ENCODE measurements at places on chromosomes 3 and 15. TPM values are rescaled to one million over a fixed set of nuclear protein-coding genes. Genes with fewer than 3 reads are reported as not detected.

DNA sequence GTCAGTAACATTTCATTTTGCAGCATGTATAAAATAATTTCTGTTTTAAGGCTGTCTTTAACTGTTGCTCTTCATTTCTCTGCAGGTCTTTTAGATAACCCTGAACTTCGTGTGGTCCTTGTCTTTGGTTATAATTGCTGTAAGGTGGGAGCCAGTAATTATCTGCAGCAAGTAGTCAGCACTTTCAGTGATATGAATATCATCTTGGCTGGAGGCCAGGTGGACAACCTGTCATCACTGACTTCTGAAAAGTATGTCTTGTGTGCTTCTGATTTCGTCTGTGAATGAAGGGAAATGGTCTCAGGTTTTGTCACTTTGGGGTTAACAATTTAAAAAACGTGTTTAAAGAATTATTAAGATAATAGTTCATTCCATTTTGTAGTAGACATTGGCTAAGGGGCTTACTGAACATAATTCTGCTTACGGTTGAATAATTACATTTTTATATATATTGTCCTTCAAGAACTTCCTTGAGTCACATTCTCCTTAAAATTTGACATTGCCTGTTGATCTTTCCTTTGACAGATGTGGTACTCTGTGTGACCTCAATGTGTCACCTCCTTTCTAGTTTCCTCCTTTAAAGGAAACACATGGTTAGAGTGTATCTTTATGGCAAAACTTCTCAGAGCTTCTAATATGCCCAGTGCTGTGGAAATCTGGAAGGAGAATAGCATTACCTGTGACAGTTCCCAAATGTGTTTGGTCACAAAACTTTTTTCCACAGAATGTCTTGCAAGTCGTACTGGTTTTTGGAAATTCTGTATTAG lies 26.3 kb downstream of the FBXO22 start:
- no peak overlapping the region for H3K27ac ChIP-seq
- no peaks in the 10 kb centered on the region for H3K4me1 ChIP-seq
- H3K4me3 ChIP-seq, result no peak overlapping the region
- DNase-seq, result no peak
- peaks cover 15% of the 10 kb centered on the region for H3K36me3 ChIP-seq

SNX33 gene
- 20.5 TPM for total RNA-seq

DNA sequence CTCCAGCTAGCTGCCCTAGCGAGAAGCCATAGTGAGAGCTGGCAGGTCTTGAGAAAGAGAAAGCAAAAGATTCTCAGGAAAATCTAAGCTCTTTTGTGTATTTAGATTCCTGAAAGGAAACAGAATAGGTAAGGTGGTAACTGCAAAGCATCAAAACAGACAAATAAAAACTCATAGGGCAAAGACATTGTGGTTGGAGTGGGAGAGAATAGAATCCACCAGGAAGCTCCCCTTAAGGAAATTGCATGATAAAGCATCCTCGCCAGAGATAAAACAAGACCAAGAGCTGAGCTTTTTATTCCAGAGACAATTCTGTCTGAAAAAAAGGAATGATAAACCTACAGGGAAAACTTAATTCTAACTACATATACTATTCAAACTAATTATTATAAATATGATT lies 232.6 kb downstream of the SI start:
- H3K27me3 ChIP-seq, result no peaks in the 10 kb centered on the region
- H3K27ac ChIP-seq, result no peak overlapping the region
- H3K36me3 ChIP-seq, result no peaks in the 10 kb centered on the region
- no peak for DNase-seq
- H3K4me1 ChIP-seq, result no peaks in the 10 kb centered on the region
- no peak overlapping the region for H3K4me3 ChIP-seq

GOLGA8S gene
- 0.33 TPM for total RNA-seq

DNA sequence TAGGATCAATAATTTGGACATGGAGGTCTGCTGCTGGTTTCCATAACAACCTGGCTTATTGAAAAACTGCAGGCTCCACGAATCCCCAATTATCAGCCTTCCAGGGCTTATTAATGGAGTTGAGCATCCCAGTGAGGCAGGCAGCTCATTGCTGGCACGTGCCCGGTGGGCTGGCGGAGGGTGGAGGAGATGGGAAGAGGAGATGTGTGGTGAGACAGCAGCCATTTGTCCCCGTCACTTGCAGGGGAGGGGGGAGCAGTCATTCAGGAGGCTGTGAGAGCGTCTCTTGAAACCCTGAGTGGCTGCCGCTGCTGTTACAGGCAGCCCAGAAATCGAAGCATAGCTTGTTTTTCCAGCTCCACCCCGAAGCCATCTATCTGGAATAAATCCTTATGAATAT lies 70.6 kb downstream of the GAP43 start:
- no peaks in the 10 kb centered on the region for H3K4me1 ChIP-seq
- no peak for DNase-seq
- H3K27me3 ChIP-seq, result no peaks in the 10 kb centered on the region
- H3K27ac ChIP-seq, result no peak overlapping the region

DNA sequence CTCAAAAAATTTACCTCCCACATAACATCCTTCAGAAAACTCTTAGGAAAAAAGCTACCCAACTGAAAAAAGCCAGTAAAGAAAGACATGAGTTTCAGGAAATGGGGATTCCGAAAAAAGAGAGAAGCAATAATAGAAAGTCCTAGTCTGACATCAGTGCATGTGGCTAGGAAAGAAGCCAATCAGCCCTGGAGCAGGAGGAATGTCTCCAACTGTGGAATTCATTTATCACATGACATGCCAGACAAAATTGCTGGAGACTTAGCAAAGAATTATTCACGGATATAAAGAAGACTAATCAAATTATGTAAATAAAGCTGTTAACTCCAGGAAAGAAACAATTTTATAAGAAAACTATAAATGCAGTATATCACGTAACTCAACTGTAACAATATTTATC lies 258.9 kb upstream of the RARB start:
- DNase-seq, result no peak
- H3K4me1 ChIP-seq, result no peaks in the 10 kb centered on the region
- H3K27ac ChIP-seq, result no peak overlapping the region
- H3K36me3 ChIP-seq, result no peaks in the 10 kb centered on the region

GRCh38 chr3:35965908-35966307 lies 326.6 kb downstream of the ARPP21 start:
- no peak overlapping the region for H3K4me3 ChIP-seq
- DNase-seq, result no peak
- H3K36me3 ChIP-seq, result no peaks in the 10 kb centered on the region

GRCh38 chr3:108887777-108888176 lies 65.2 kb downstream of the TRAT1 start:
- H3K27me3 ChIP-seq, result no peaks in the 10 kb centered on the region
- DNase-seq, result no peak
- H3K27ac ChIP-seq, result no peak overlapping the region
- H3K36me3 ChIP-seq, result no peaks in the 10 kb centered on the region
- no peaks in the 10 kb centered on the region for H3K4me1 ChIP-seq
- H3K4me3 ChIP-seq, result no peak overlapping the region

ANXA2 gene
- 214 TPM for total RNA-seq

GRCh38 chr3:168850109-168850508 lies 754.4 kb upstream of the GOLIM4 start:
- H3K4me1 ChIP-seq, result no peaks in the 10 kb centered on the region
- H3K36me3 ChIP-seq, result no peaks in the 10 kb centered on the region
- no peaks in the 10 kb centered on the region for H3K27me3 ChIP-seq

PRR23A gene
- total RNA-seq, result not detected

- no peak overlapping the region for H3K4me3 ChIP-seq
- H3K27ac ChIP-seq, result no peak overlapping the region
- DNase-seq, result peak; percentile 23
- H3K27me3 ChIP-seq, result no peaks in the 10 kb centered on the region
- H3K36me3 ChIP-seq, result no peaks in the 10 kb centered on the region
These were observed 159.4 kb downstream of the FBLN2 start for GRCh38 chr3:13708301-13708700.

APH1B gene
- 6.9 TPM for total RNA-seq

DNA sequence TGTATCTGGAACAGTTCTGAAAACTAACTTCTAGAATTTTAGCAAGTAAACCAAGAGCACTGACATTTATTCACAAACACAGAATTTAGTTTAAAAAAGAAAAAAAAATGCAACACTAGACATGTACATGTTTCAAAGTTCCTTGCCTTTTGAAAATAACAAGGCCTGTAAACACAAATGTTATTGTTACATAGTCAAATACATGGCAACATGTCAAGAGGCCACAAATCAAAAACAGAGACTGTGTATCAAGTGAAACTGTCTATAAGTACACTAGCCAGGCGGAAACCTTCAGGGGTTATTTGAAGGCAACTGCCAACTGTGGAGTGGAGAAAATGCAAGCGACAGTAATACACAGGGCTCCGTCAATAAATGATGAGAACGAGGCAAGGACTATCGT lies 547.6 kb downstream of the FOXP1 start:
- no peak for DNase-seq
- H3K36me3 ChIP-seq, result peaks cover 24% of the 10 kb centered on the region
- no peaks in the 10 kb centered on the region for H3K4me1 ChIP-seq
- no peaks in the 10 kb centered on the region for H3K27me3 ChIP-seq
- no peak overlapping the region for H3K4me3 ChIP-seq
- H3K27ac ChIP-seq, result no peak overlapping the region

OR5K2 gene
- not detected for total RNA-seq

GRCh38 chr3:107117922-107118536 lies 259.2 kb upstream of the CCDC54 start:
- H3K27me3 ChIP-seq, result no peaks in the 10 kb centered on the region
- H3K36me3 ChIP-seq, result no peaks in the 10 kb centered on the region
- peak overlapping the region; percentile 6 for H3K27ac ChIP-seq
- no peak overlapping the region for H3K4me3 ChIP-seq
- no peaks in the 10 kb centered on the region for H3K4me1 ChIP-seq

Measured in right atrium auricular region (tissue), 2 donors.